Activated CD4-positive, alpha-beta memory T cell treated with anti-CD3 and anti-CD28 coated beads for 36 hours (primary cell): ENCODE measurements at places on chromosomes 2 and 18. TPM values are rescaled to one million over a fixed set of nuclear protein-coding genes. Genes with fewer than 3 reads are reported as not detected.

Gene ORC2
- total RNA-seq = 65.1 TPM

Gene CCT4
- total RNA-seq = 352 TPM

Gene EML6
- total RNA-seq = 0.50 TPM

Gene HYCC2
- 18.9 TPM for total RNA-seq

Gene REG3A
- not detected for total RNA-seq
